Panc1 (cell line): ENCODE measurements at places on chromosomes 11 and 22. TPM values are rescaled to one million over a fixed set of nuclear protein-coding genes. Genes with fewer than 3 reads are reported as not detected.

The PARVB gene
- 28.1 TPM for total RNA-seq

The CTSF gene
- total RNA-seq, result 28.7 TPM

The GNAZ gene
- 11.9 TPM for total RNA-seq

The MUC5AC gene
- 0.03 TPM for total RNA-seq

The HMGXB4 gene
- 23.7 TPM for total RNA-seq

The APOA4 gene
- total RNA-seq, result not detected

The GRM5 gene
- total RNA-seq, result 0.03 TPM

The RAB36 gene
- total RNA-seq, result 4.1 TPM

The C22orf15 gene
- not detected for total RNA-seq

The CRYBA4 gene
- total RNA-seq, result not detected

The MEI1 gene
- 0.18 TPM for total RNA-seq

The TNNT3 gene
- 0.41 TPM for total RNA-seq

The SLC15A3 gene
- 8.7 TPM for total RNA-seq

The P2RX3 gene
- total RNA-seq, result not detected

The TXNRD2 gene
- 29.5 TPM for total RNA-seq

The MUC15 gene
- not detected for total RNA-seq

The SLC17A6 gene
- not detected for total RNA-seq

The SRSF8 gene
- total RNA-seq, result 40.6 TPM

The PRG2 gene
- not detected for total RNA-seq

The FTH1 gene
- 2,322 TPM for total RNA-seq

The RHOD gene
- total RNA-seq, result 33.5 TPM
